ENCODE measurements at places on chromosomes 16 and 17.

DNA sequence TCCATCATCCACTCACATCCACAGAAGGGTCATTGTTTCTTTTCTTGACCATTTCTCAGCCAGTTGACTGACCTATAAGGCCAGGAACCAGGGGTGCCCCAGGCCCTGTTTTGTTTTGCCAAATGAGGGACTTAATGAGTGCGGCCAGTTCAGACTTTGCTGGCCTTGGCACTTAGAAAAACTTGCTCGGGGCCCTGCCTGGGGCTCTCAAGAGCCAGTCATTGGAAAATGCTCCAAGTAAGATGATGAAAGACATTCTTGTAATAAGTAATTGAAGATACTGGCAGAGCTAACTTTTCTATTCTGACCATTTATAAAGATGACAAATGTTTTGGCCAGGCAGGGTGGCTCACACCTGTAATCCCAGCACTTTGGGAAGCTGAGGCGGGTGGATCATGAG lies 29.0 kb upstream of the CLEC18B start:
- DNase-seq: no peak

- DNase-seq: peak; percentile 92
Observed at GRCh38 chr17:41918314-41919164, at the start of gene ACLY. Gene ACLY, minus strand, starts transcription at chr17:41918951. Its CDS starts 5,078 bp downstream, at chr17:41913873.

GRCh38 chr16:26993511-26993910 lies 73.2 kb upstream of the C16orf82 start:
- DNase-seq: no peak

GRCh38 chr17:77884967-77885641 lies 73.4 kb upstream of the TNRC6C start:
- DNase-seq: no peak

DNA sequence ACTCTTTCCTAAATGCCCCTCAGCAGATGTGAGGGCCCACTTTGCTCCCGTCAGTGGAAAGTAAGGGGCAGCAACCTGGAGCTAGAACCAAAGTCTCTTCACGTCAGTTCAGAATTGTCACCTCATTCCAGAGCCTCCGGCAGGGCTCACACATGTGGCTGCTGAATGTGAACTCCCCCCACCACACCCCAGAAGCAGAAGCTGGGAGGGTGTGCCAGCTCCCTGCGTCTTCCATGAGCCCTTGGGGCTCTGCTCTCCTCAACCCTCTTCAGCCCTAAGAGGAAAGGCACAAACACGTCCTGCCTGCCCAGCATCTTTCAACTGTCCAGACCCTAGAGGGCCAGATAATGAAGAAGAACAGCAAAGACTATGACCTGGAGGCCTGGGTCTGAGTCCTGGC lies 105.3 kb downstream of the SALL1 start:
- no peak for DNase-seq

DNA sequence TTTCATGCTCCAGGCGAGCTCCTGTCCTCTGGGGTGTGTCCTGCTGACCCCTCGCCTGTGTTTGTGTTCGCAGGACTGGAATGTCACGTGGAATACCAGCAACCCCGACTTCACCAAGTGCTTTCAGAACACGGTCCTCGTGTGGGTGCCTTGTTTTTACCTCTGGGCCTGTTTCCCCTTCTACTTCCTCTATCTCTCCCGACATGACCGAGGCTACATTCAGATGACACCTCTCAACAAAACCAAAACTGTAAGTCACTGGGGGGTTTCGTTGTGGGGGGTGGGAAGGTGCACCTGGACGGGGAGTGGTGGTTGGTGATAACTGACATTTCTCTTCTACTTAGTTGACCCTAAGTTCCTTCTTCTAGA lies 58.3 kb downstream of the ABCC1 start:
- no peak for DNase-seq

- no peak for DNase-seq
Observed at GRCh38 chr17:51000835-51001638, 119.6 kb downstream of the SPAG9 start.

GRCh38 chr16:67457611-67458010 lies 23.3 kb downstream of the ATP6V0D1 start:
- no peak for DNase-seq

- no peak for DNase-seq
Observed at GRCh38 chr16:16036359-16036792, 87.0 kb downstream of the ABCC1 start.

GRCh38 chr17:44902135-44902760 lies 3.0 kb upstream of the EFTUD2 start:
- DNase-seq: no peak

DNA sequence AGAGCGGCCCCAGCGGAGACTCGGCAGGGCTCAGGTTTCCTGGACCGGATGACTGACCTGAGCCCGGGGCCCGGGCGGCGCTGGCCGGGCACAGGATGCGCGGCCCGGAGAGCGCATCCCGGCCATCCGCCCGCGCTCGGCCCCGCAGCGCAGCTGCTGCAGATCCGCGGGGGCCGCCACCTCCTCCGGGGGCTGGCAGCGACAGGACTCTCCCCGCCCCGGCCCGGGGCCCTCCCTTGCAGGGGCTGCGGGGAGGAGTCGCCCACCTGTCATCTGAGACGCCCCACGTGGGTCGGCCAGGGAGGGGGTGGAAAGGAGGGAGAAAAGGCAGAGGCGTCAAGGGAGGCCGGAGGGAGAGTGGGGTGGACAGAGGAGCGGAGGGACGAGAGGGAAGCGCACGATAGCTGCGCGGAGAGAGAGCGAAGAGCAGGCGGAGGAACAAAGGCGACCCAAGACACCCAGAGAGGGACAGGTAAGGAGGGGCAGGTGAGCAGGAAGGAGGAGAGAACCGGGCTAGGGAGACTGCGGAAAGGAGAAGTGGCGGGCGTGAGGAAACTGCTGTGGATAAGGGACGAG lies 471 bp upstream of the PRKAR1A start:
- DNase-seq: peak; percentile 75

DNA sequence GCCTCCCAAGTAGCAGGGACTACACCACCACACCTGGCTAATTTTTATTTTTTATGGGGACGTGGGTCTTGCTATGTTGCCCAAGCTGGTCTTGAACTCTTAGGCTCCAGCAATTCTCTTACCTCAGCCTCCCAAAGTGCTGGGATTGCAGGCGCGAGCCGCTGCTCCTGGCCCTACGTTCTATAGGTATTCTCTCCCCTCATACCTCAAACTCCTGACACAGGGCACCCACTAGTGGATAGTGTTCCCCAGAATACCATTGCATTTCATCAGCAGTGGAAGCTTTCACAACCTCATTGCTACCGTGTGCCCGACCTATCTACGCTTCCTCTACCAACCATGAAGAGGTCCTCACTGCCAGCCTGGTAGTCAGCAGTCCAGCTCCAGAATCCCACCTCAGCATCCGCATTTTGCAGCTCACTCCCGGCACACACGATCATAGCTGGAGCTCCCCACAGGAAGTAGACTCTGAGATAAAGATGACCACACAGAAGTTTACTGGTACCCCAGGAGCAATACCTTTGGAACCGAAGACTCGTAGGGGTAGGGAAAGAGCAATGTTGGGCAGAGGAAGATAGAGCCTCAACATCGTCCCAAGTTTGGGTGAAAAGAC lies 9.3 kb downstream of the CTRB2 start:
- DNase-seq: no peak

GRCh38 chr17:78933959-78934568 lies 8.9 kb upstream of the TIMP2 start:
- DNase-seq: peak; percentile 80

GRCh38 chr16:47847220-47847970 lies 308.4 kb downstream of the ABCC12 start:
- DNase-seq: no peak

DNA sequence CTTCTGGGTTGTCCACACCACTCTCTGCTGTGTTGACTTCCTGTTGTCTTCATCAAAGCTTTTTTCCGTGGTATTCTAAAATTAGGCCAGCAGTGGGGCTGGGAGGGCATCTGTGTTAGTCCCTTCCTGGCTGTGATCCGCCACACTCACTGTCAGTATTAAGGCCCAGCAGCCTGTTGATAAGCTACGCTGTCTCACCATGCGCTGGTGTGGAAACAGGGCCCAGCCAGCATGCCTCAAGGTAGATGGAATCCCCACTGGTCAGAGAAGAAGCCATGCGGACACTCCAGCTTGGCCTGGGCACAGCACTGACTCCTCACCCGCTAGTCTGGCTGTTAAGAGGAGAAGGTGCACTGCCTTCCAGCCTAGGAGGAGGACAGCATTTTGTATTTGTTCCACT lies 11.4 kb downstream of the CDR2L start:
- DNase-seq: no peak

DNA sequence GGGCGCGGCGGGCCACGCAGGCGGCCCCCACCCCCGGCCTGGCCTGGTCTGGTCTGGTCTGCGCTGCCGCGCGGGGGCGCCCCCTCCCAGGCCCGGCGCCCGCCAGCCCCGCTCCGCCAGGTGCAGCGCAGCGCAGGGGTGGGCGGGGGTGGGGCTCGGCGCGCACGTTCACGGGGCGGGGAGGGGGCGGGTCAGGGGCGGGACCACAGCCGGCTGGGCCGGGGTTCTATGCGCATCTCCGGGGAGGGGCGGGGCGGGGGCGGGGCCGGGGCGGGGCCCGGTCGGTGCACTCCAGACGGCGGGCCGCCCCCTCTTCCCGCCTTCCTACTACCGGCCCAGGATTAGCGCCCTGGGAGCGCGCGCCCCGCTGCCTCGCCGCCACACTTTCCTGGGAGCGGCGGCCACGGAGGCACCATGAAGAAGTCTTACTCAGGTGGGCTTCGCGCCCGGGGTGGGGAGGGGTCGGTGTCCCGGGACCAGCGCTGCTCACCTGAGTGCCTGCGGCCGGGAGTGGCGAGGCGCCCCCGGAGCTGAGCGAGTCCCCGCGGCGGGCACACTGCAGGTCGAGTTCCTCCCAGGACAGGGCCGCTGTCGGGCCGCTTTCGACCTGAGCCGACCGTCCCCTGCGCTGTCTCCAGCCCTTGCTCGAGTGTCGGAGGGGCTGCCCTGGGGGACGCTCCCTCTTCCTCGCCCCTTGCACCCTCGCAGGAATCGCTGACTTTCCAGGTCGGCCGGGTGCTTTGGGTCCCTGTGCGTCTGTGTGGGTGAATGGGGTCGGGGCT lies 140.5 kb downstream of the SEC14L1 start:
- DNase-seq: no peak

- DNase-seq: no peak
Observed at GRCh38 chr17:5672815-5673430, 88.6 kb upstream of the NLRP1 start.

GRCh38 chr17:43967251-43967875 lies 13.6 kb upstream of the PYY start:
- no peak for DNase-seq

DNA sequence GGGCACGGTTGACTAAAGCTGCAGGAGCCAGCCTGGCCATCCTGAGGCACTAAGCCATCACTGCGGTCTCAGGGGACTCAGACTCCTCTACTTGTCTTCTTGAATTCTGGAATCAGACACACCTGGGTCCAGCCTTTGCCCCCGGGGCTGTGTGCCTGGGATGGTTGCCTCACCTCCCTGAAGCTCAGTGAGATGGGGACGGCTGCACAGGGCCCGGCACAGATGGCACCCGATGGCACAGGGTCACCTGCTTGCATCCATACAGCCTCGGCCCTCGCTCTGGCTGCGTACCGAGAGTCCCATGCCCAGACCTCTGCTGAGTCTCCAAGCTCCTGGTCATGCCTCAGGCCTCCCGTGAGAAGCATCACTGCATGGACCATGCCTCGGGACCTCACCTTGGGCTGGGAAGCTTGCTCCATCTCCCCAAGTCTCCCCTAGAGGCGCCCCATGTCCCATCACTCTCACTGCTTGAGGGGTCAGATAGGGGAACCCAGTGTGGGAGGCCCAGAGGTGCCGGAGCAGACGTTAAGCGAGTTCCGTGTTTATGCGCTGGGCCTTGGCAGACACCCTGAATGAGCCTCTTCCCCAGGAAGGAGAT lies 316.3 kb downstream of the SEC14L1 start:
- DNase-seq: no peak

DNA sequence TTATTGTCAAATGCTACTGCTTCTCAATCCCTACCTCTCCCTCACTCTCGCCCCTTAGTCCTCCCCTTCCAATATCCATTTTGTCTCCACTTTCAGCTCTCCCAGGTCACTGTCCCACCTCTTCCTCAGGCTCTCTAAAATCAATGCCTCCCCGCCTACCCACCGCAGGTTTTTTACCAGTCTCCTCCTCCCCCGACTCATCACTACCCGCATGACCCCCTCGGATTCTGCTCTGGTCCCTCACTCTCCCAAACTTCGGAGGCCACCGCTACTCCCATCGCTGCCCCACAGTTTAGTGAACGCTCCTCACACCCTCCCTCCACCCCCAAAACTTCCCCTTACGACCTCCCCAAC lies 513 bp downstream of the CRLF3 start:
- no peak for DNase-seq
